ENCODE measurements at places on chromosomes 1 and 21.

GRCh38 chr1:45410850-45411509 lies 70.7 kb upstream of the MUTYH start:
- no peak for DNase-seq

- DNase-seq: no peak
Measured at GRCh38 chr1:51605961-51606723, 10.8 kb upstream of the OSBPL9 start.

- no peak for DNase-seq
Measured at GRCh38 chr21:43281661-43282357, 113.0 kb downstream of the CRYAA start.

- no peak for DNase-seq
Measured at GRCh38 chr1:245879091-245879490, 628.0 kb downstream of the SMYD3 start.

DNA sequence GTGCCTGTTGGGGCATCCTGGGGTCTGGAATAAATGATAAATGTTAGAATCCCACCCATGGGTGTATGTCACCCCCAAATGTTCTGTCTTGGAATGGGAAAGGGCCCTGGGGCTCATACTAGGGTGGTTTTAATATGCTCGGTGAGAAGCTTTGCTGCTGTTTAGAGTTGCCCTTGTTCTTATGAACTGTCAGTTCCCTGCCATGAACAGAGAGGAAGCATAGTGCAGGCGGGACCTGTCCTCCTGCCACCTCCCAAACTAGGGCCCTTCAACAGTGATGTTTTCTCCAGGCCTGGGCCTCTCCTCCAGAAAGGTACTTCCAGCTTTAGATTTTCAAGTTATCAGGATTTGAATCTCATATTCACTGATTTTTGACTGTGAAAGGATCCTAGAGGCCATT lies 80.7 kb upstream of the COA6 start:
- DNase-seq: no peak

- no peak for DNase-seq
Measured at GRCh38 chr1:54483875-54484437, 64.1 kb upstream of the ACOT11 start.

- no peak for DNase-seq
Measured at GRCh38 chr1:205272536-205272935, 44.8 kb downstream of the TMCC2 start.

- no peak for DNase-seq
Measured at GRCh38 chr1:93000291-93000690, 39.0 kb upstream of the DIPK1A start.

GRCh38 chr1:8218351-8219092 lies 99.4 kb upstream of the SLC45A1 start:
- DNase-seq: no peak

- DNase-seq: no peak
Measured at GRCh38 chr1:21216835-21217811, 40.4 kb upstream of the EIF4G3 start.

All from cortex of kidney (tissue), 1 donor.